ENCODE measurements at places on chromosomes 6 and 20.
A peak's percentile ranks its signal among the peaks of the same experiment; 100 is the strongest.

DNA sequence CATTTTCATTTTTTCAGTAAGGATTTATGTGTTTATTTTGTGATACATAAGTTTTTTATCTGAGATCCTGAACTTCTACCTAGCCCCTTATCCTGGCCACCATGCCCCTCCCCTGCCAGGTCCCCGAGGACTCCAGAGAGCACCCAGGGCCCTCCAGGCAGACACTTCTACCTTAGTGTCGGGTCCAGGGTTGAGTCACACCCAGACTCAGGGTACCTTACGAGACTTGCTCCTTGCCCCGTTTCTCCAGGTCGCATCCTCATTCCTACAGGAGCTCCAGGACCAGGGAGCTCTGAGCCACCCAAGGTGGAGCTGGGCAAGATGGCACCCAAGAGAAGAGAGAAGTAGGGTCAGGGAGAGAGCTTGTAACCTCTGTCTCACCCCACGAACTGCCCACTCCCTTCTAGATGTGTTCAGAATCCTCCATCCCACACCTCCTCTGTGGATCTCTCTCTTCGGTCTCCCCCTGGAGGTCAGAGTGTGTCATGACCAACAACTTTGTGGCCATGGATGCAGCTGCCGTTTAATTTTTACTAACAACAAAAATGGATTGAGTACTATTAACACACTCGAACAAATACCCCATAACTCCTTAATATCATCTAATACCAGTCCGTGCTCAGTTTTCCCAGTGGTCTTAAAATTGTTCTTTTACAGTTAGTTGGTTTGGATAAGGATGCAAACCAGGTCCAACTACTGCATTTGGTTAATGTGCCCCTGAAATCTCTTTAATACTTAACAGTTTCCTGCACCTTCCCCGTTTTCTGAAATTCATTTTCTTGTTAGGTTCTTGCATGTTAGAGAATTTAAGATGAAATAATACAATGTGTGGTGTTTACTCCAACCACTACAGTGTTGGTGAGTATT is 130.6 kb upstream of the INSM1 start:
- DNase-seq = peak; percentile 7

GRCh38 chr6:21707524-21708319 is 114.2 kb downstream of the SOX4 start:
- DNase-seq = no peak

DNA sequence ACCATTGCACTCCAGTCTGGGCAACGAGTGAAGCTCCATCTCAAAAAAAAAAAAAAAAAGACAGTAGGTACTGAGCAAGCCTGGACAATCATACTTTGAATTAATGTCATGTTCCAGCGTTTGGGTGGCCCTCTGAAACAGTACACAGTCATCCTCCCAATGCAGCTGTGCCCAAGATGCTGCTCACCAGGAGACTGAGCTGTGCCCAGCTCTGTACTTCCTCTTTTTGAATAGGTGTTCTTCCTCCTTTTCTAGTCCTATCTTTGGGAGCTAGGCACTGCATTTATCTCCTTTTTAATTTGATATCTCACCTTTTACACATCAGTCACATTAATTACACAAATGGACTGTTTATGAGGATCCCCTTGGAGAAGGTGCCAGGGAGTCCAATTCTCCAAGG is 101.5 kb downstream of the RPP40 start:
- no peak for DNase-seq

DNA sequence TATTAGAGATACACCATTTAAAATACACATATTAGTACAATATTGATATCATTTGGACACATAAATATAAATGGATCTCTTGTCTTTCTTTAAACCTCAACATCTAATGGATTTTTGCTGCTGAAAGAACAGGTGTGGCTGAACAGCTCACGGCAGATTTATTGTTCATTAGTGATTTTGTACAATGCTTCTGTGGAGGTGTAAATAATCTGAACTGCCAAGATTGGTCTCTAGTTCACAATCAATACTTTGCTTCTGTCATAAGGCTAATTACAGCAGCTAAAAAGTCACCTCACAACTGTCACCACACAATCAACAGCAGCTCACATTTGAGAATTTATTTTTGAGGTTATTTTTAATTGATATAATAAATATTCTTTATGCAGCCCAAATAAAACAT is 162.0 kb upstream of the SIM1 start:
- no peak for DNase-seq

GRCh38 chr6:40256831-40257230 is 322.6 kb upstream of the MOCS1 start:
- DNase-seq = no peak

GRCh38 chr6:116847227-116847626 is 18.3 kb upstream of the GPRC6A start:
- DNase-seq = peak; percentile 99

DNA sequence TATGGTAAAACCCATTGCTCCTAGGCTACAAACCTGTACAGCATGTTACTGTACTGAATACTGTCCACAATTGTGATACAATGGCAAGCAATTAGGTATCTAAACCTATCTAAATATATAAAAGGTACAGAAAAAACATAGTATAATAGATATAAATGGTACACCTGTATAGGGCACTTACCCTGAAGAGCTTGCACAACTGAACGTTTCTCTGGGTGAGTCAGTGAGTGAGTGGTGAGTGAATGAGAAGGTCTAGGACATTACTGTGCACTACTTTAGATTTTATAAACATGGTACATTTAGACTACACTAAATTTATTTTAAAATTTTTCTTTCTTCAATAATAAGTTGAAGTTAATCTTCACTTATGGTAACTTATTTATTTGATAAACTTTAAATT is 119.9 kb upstream of the CEP85L start:
- DNase-seq = peak; percentile 41

GRCh38 chr6:51147756-51148155 is 329.1 kb downstream of the TFAP2B start:
- DNase-seq = no peak
